Astrocyte (in vitro differentiated cells and primary cell): ENCODE measurements at places on chromosomes 1 and 21. TPM values are rescaled to one million over a fixed set of nuclear protein-coding genes. Genes with fewer than 3 reads are reported as not detected.

- H3K27ac ChIP-seq: no peak overlapping the region
- no peaks in the 10 kb centered on the region for H3K36me3 ChIP-seq
- H3K4me3 ChIP-seq: no peak overlapping the region
These were observed 810.2 kb upstream of the ADAMTS5 start for GRCh38 chr21:27776925-27777553.

DNA sequence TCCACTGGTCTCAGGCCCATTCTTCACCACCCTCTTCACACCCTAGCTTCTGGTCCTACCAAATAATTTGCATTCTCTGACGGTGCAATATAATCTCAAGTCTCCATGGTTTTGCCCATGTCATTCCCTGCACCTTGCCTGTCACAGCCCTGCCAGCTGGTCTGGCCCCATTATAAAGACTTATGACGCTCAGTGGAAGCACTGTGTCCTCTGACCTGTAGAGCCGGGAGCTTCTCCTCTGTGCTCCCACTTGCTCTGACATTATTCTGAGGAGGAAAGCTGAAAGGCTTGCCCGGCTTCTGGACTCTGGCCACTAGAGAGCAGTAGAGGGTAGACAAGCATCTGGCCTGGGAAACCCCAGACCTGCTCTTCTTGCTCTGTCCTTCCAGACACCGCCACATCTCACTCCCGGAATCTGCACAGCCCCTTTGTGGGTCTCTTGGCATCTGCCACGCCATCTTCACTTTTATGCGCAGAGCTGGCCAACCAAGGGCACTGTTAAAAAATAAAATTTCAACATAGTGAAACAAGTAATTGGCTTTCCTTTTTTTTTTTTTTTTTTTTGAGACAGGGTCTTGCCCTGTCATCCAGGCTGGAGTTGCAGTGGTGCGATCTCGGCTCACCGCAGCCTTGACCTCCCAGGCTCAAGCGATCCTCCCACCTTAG lies 44.4 kb downstream of the NENF start:
- H3K4me3 ChIP-seq: no peak overlapping the region
- peaks cover 2% of the 10 kb centered on the region for H3K27me3 ChIP-seq
- H3K36me3 ChIP-seq: no peaks in the 10 kb centered on the region
- no peaks in the 10 kb centered on the region for H3K4me1 ChIP-seq

DNA sequence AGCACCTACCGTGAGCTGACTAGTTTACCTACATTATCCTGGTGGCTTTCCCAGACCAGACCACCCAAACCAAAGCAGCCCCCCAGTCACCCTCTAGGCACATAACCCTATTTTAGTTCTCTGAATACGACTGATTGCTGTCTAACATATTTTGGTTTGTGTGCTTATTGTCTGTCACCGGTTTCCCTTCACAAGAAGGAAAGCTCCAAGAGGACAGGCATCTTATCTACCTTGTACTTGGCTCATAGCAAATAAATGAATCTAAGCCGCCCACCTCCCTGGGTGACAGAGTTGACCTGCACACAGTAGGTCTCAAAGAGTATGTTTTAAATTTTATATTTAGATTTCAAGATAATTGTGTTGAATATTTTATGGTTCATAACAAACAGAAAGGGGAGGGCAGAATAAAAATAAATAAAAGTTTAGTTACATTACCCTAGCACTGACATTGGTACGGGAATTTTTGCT lies 904 bp upstream of the PRDX6 start:
- peaks cover 11% of the 10 kb centered on the region for H3K36me3 ChIP-seq
- H3K4me1 ChIP-seq: peaks cover 44% of the 10 kb centered on the region
- H3K27me3 ChIP-seq: no peaks in the 10 kb centered on the region

DNA sequence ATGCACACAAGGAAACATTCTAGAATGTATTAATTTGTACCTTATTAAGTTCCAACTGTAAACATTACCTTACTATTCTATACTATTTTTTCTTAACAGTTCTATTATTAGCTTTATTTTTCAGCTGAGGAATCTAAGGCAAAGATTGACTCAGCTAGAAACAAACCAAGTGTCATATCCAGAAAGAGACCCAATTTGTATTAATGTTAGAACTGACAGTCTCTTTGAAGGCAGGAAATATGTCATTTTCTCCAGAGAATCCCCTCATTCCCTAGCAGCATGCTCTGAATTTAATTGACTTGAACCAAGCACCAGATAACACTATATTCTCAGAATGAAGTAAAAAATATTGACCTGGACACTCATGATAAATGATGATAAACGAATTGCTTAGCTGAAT lies 81.4 kb upstream of the PLPPR5 start:
- DNase-seq: no peak
- no peaks in the 10 kb centered on the region for H3K36me3 ChIP-seq
- no peak overlapping the region for H3K27ac ChIP-seq
- H3K4me3 ChIP-seq: no peak overlapping the region
- H3K27me3 ChIP-seq: no peaks in the 10 kb centered on the region

DNA sequence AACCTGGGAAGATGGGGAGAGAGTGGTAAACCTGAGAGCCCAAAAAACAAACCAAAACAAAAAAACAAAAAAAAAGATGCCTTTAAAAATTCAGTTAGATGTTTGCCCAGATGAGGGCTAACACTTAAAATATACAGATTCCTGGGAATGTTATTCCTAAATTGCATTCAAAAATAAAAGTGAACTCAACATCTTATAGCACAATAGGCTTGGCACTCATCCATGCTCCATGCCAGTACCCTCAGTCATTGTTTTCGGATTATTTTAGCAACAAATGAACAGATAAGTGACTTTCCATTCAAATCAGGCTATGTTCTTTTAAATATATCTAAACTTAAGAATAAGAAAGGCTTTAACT lies 3.7 kb downstream of the ATP1A1 start:
- H3K4me1 ChIP-seq: peaks cover 58% of the 10 kb centered on the region
- DNase-seq: no peak
- H3K36me3 ChIP-seq: no peaks in the 10 kb centered on the region
- H3K27ac ChIP-seq: peak overlapping the region; percentile 92
- no peaks in the 10 kb centered on the region for H3K27me3 ChIP-seq

The GJB3 gene
- 0.32 TPM in 1 of 2 replicates, not detected in the other for total RNA-seq

DNA sequence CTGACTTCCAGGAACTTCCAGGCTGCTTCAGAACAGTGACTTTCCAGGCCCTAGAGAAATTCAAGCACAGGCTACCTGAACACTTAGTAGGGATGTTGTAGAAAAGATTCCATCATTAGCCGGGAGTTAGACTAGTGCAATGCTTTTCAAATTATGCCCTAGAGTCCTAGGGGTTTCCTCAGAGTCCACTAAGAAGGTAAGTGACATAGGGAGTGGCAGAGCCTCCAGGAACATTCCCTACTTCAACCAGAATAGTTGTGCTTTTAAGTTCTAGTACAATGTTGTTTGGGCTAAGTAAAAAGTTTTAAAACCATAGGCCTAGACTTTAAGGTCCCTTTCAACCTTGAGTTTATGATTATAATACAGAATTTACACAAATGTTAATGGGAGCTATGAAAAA lies 9.1 kb upstream of the GOLPH3L start:
- no peak for DNase-seq
- no peak overlapping the region for H3K27ac ChIP-seq

DNA sequence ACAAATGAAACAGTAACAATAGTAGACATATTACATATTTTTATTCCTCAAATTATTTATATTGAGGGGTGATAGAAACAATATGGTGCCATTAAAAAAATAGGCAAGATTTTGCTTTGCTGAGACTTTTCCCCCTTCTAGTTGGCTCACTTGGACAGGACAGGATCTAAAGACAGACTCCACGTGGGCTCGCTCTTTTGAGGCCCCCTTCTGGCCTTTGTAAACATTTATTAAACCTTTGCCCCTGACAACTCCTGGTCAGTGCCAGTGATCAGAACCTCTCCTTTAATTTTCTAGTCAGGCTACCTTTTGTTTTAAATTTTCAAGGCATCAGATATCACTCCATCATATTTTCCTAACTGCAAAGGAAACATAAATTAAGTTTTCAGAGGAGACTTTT lies 49.7 kb upstream of the IFI44L start:
- no peak overlapping the region for H3K4me3 ChIP-seq
- no peaks in the 10 kb centered on the region for H3K27me3 ChIP-seq
- H3K36me3 ChIP-seq: no peaks in the 10 kb centered on the region

GRCh38 chr1:22652881-22653316 lies at the start of gene C1QB:
Gene C1QB (plus strand): TSS chr1:22653236. CDS start chr1:22659463, 6,227 bp downstream.
- H3K27me3 ChIP-seq: peaks cover 48% of the 10 kb centered on the region
- no peak within 1 kb of the TSS for H3K27ac ChIP-seq
- no peaks in the 10 kb centered on the region for H3K36me3 ChIP-seq
- H3K4me1 ChIP-seq: no peaks in the 10 kb centered on the region
- no peak for DNase-seq

The CXADR gene
- 20.2 and 30.6 TPM in 2 replicates for total RNA-seq

The PROX1 gene
- total RNA-seq: 1.9 and 4.8 TPM in 2 replicates

The TNFRSF9 gene
- 2.8 and 3.4 TPM in 2 replicates for total RNA-seq

DNA sequence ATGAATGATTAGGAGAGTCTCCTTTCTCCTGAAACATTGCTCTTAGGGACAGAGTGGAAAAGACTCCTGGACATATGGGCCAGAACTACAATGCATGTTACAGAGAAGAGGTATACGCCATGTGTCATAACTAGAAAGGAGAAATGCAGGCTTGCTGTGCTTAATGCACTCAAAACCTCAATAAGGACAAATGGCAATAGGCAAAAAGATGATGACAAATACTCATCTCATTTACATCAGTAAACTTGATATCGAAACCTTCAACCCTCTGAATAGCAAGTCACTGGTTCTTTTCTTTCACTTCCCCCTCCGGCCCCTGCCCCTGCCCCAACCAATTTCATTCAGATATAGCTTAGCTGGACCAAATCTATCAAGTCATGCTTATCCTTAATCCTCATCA lies 1.9 kb upstream of the GPR88 start:
- DNase-seq: no peak
- no peak overlapping the region for H3K4me3 ChIP-seq
- no peak overlapping the region for H3K27ac ChIP-seq

DNA sequence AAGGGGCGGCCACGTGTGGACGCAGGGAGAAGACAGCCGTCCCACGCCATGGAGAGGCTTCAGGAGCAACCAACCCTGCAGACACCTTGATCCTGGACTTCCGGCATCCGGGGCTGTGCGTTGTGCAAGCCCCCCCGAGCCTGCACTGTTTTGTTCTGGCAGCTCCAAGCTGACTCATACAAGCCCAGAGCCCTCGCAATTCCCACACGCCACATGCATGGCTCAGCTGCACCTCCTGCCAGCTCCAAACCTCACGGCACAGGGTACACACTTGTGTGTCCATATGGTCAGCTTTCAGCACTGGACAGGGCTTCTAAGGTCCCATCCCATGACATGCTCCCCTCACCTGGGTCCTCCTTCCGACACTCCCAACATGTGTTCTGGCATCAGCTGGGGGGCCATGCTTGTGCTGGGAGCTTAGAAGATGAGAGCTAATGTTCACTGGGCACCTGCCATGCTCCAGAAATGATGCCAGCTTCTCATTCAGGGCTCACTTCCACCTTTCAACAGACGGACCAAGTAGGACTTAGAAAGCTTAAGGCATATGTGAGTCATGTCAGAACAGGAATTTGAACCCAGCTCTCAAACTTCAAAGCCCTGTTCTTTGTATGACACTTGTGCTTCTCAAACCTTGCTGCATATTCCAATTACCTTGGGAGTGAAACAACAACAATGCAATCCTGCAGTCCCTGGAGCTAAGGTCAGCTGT lies 137.3 kb downstream of the PGBD5 start:
- no peaks in the 10 kb centered on the region for H3K36me3 ChIP-seq
- DNase-seq: peak; percentile 25
- peaks cover 13% of the 10 kb centered on the region for H3K27me3 ChIP-seq
- H3K4me1 ChIP-seq: no peaks in the 10 kb centered on the region
- no peak overlapping the region for H3K4me3 ChIP-seq

The PLA2G2F gene
- 0.23 TPM in 1 of 2 replicates, not detected in the other for total RNA-seq

The CRNN gene
- total RNA-seq: not detected in 2 replicates

GRCh38 chr1:158095737-158096335 lies 84.9 kb upstream of the CD1D start:
- no peak overlapping the region for H3K27ac ChIP-seq
- DNase-seq: no peak
- H3K36me3 ChIP-seq: peaks cover 27% of the 10 kb centered on the region
- H3K4me3 ChIP-seq: no peak overlapping the region

The OTUD7B gene
- 31.9 and 33.1 TPM in 2 replicates for total RNA-seq

- H3K36me3 ChIP-seq: no peaks in the 10 kb centered on the region
- no peaks in the 10 kb centered on the region for H3K27me3 ChIP-seq
- no peak for DNase-seq
- no peak overlapping the region for H3K27ac ChIP-seq
- H3K4me3 ChIP-seq: no peak overlapping the region
These were observed 105.9 kb upstream of the IGSF21 start for GRCh38 chr1:18001725-18002124.

The CHRM3 gene
- total RNA-seq: 1.1 and 1.7 TPM in 2 replicates

The BARHL2 gene
- not detected in 2 replicates for total RNA-seq
